ENCODE measurements at places on chromosomes 12 and 14. TPM values are rescaled to one million over a fixed set of nuclear protein-coding genes. Genes with fewer than 3 reads are reported as not detected.

Gene RNASE12
- total RNA-seq = not detected

Gene TXNRD1
- total RNA-seq = 472 TPM

Gene SLC5A8
- not detected for total RNA-seq

Gene SDR9C7
- not detected for total RNA-seq

Gene SETD3
- 24.0 TPM for total RNA-seq

Gene GLS2
- total RNA-seq = 0.16 TPM

Gene TULP3
- 14.3 TPM for total RNA-seq

Gene KRT2
- not detected for total RNA-seq

Gene RNASE13
- total RNA-seq = not detected

Gene RNASE4
- total RNA-seq = 31.9 TPM

Gene PNMA1
- total RNA-seq = 13.7 TPM

Gene KLRB1
- not detected for total RNA-seq

Gene PPP4R4
- 0.34 TPM for total RNA-seq

Gene RNFT2
- 0.63 TPM for total RNA-seq

Gene NPAS3
- total RNA-seq = 0.16 TPM

Gene LIN7A
- 7.6 TPM for total RNA-seq

Gene PTPN6
- 0.09 TPM for total RNA-seq

Gene FAR2
- total RNA-seq = 2.1 TPM

Gene CD9
- total RNA-seq = 455 TPM

Gene SYCP3
- 0.34 TPM for total RNA-seq

Gene FGF6
- total RNA-seq = not detected

Gene ABCD2
- total RNA-seq = 0.09 TPM

Gene DTX1
- total RNA-seq = 0.09 TPM

Gene ANG
- total RNA-seq = 3.9 TPM

Gene RACGAP1
- 24.0 TPM for total RNA-seq

Gene CERS5
- total RNA-seq = 40.7 TPM

Gene PLBD2
- 26.5 TPM for total RNA-seq

Gene HCFC2
- 23.8 TPM for total RNA-seq

All from bronchial smooth muscle cell (primary cell).